ENCODE measurements at places on chromosomes 11 and 22.

DNA sequence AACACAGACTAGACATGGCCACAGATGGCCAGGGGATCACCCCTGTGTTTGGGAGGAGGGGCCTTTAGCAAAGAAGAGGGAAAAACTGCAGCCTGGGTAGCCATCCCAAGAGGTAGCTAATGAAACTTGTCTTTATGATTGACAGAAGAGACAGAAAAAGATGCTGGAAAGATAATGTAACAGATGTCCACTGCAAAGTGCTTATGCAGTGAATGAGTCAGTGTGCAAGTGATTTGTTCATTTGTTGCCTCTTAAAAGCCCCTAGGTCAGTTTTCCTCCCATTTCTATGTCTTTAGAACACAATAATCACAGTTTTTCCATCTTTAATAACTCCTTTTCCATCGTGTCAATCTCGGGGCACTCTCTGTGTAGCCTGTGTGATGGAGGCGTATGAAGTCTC lies 57.2 kb downstream of the INSC start:
- DNase-seq = no peak

DNA sequence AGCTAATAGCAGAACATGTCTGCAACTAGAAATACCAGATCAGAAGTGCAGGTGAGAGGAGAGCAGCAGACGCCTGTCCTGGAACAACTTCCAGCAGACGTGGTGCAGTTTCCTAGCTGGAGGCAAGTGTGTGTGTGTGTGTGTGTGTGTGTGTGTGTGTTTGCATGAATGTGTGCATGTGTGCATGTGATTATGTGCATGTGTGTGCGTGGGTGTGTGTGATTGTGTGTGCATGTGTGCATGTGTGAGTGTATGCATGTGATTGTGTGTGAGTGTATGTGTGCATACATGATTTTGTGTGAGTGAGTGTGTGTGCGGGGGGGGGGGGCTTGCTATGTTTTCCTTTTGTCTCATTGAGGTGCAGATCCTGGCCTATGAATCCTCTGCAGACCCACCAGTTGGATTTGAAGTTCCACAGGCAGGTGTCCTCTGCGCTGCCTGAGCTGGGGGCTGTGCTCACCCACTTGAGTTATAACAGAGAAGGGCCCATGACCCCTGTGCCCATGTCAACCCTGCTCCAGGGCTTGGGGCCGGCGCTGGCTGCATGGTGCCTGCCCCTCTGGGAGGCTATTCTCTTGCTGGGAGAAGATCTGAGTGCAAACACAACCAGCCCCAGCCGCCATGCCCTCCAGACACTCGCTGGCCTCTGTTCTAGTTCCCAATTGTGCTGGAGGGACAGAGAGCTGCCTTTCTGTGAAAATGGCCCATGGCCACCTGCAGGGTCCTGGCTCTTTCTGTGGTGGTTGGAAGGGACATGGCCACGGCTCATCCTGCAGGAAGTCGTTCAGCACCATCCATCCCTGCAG lies 821.3 kb downstream of the BRD1 start:
- no peak for DNase-seq

DNA sequence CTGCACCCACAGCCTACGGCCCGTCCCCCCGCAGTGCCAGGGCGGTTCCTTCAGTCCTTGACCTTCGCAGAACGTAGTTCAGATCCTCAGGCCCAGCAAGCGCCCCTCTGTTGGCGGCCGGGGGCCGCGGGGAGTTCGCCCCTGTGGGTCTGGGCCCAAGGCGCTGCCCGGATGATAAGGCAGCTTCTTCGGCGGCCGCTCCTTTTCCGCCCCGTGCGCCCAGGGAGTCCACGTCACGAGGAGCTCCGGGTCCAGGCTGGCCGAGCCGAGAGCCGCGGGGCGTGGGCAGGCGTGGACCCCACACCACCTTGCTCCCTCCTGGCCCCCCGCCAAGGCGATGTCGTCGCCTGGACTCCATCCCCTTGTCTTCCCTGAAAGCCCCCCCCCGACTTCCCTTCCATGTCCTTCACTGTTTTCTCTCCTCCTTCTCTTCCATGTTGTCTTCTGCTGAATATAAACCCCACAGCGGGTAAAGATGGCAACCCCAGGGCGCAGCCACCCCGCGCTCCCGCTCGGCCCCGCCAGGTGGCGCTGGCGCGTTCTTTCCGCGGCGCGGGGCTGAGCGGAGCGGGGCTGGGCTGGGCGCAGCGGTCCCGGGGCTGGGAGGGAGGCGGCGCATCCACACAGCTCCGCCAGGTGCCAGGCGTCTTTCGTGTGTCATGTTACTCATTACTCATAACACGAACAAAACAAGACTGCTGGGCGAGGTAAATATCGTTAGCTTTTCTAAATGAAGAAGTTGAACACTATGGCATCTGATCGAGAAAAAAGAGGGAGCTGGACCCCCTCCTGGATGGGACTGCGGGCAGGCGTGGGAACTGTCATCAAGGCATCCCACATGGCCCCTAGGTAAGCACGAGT lies 321.0 kb downstream of the NTM start:
- no peak for DNase-seq

GRCh38 chr22:36454916-36455570 lies 26.4 kb downstream of the TXN2 start:
- DNase-seq = peak; percentile 79

Measured in tibial nerve (tissue), 4 donors.